ENCODE measurements at places on chromosomes 11 and 22.

DNA sequence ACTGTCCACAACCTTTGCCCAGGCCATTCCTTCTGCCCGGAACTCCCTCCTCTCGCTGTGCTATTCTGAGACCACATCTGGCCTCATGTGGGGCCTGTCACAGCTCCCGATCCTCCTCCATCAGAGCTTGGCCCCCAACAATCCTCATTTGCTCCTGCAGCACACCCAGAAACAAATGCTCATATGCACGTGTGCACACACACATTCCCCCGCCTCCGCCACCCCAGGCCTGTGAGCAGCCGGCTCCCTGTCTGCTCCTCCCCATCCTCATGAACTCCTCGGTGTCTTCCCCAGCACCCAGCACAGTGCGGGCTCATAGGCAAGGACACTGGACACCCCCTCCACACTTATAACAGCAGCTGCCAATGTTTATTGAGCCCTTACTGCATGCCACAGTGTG lies 29.7 kb upstream of the PICK1 start:
- no peak for DNase-seq

DNA sequence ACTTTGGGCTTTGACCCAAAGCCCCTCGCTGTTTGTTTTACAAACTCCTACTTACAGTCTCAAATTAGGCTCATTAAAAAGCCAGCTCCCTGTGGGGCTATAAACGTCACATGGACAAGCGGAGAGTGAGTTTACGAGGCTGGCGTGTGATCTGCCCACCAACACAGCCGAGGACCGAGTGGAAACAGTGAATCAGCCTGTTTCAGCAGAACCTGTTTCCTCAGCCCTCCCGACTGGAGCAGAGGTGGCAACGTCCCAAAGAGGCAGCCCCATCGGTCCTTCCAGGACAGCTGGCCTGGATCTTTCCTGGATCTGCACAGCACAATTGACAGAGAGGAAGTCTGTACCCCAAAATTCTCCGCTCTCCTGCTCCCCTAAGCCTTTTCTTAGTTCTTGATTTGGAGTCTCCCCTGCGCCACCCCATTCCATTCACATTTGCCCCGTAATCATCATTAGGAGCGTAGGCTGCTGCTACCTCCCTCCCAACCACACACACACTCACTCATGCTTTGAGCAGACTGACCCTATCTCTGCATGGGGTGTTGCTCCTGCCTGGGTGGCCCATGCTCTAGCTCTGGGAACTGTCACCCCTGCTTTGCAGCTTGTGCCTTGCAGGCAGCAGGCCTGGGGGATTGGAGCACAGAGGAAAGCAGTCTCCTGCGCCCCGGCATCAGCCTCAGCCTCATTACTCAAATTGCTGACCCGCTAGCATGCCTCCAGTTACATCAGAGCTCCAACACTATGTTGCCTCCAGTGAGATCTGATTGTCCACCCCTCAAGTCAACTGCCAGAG lies 117.8 kb downstream of the NAT10 start:
- DNase-seq = no peak

GRCh38 chr11:76410851-76411357 lies 29.8 kb downstream of the GVQW3 start:
- DNase-seq = no peak

DNA sequence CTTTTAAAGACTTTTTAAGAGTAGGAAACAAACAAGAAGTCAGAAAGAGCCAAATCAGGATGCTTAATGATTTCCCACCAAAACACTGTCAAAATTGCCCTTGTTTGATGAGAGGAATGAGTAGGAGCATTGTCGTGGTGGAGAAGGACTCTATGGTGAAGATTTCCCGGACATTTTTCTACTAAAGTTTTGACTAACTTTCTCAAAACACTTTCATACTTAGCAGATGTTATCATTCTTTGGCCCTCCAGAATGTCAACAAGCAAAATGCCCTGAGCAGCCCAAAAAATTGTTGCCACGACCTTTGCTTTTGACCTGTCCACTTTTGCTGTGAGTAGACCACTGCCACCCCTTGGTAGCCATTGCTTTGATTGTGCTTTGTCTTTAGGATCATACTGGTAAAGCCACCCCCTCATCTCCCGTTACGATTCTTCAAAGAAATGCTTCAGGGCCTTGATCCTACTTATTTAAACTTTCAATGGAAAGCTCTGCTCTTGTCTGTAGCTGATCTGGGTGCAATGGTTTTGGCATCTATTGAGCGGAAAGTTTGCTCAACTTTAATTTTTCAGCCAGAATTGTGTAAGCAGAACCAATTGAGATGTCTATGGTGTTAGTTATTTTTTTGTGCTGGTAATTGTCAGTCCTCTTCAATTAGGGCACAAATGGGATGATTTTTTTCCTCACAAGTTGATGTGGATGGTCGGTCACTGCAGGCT lies 67.2 kb downstream of the ADM start:
- no peak for DNase-seq

Data from hematopoietic multipotent progenitor cell (in vitro differentiated cells).